ENCODE measurements at places on chromosomes 4 and X.

- no peak for DNase-seq
These were observed 526.3 kb downstream of the SPRY1 start for GRCh38 chr4:123922847-123923246.

GRCh38 chr4:88725986-88726385 is 28.4 kb upstream of the NAP1L5 start:
- no peak for DNase-seq

GRCh38 chrX:103806862-103807474 is 25.1 kb downstream of the RAB9B start:
- no peak for DNase-seq

DNA sequence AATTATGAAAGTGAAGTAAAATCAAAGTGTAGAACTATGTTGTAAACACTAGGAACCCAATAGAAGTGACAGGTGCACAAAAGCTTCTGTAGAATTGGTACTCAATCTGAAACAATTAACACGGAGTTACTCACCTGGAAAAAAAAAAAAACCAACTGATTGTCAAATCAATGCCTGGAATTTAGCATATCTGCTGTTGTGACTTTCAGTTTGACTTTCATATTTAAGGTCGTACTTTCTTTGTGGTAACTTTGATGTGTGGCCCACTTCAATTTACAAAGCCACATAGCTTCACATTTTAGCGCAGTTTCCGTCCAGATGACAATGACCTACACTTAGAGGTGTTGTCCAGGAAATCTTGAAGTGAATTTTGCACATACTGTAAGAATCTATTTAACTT is 1124.9 kb downstream of the STIM2 start:
- no peak for DNase-seq

- DNase-seq, result no peak
These were observed 4.0 kb downstream of the PCYT1B start for GRCh38 chrX:24643116-24643515.

DNA sequence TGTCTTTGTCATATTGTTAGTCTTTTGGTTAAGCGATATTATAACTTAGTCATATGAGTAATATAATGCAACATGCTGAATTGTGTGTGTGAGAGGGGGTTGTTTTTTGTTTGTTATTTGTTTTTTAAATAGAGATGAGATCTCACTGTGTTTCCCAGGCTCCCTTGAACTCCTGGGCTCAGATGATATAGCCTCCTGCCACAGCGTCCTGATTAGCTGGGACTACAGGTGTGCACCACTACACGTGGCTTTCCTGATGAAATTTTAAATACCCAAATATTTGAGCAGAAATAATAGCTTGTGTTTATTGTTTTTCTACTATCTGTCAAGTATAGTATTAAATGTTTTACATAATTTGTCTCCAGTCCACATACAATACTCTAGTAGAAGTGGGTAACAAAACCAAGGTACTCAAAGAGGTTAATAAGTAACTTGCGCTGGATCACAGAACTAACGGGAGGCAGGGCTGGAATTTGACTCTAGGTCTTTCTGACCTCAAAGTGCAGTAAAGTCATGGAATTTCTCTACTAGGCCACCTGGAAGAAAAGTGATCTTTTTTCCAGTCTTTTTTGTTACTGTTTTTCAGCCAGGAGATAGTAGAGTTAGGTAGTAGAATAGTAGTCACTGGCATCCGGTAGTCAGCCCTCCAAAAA is 47.8 kb downstream of the CLCN3 start:
- DNase-seq, result no peak

- DNase-seq, result no peak
These were observed 289.5 kb upstream of the BOD1L1 start for GRCh38 chr4:13917015-13917414.

- DNase-seq, result no peak
These were observed 48.0 kb upstream of the GRXCR1 start for GRCh38 chr4:42844422-42845070.

DNA sequence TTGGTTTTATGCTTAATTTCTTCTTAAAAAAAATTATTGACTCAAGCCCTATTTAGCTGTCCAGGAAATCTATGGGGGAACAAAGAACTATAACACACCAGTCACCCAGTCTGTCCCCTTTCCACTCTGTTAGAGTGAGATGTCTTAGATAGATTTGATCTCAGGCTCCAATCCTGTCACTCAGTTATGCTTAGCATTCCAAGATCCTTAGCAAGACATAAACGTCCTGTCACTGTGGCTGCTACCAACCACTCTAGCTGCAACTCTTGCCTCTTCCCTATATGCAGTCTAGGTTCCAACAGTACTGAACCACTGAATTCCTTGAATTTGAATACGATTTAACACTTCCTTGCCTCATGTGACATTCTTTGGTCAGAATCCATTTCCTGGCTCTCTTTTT is 241.9 kb upstream of the NWD2 start:
- no peak for DNase-seq

Data from renal cortex interstitium (tissue), 15 donors.